Activated CD4-positive, alpha-beta T cell treated with anti-CD3 and anti-CD28 coated beads for 4 hours (primary cell): ENCODE measurements at places on chromosomes 7 and 10.

DNA sequence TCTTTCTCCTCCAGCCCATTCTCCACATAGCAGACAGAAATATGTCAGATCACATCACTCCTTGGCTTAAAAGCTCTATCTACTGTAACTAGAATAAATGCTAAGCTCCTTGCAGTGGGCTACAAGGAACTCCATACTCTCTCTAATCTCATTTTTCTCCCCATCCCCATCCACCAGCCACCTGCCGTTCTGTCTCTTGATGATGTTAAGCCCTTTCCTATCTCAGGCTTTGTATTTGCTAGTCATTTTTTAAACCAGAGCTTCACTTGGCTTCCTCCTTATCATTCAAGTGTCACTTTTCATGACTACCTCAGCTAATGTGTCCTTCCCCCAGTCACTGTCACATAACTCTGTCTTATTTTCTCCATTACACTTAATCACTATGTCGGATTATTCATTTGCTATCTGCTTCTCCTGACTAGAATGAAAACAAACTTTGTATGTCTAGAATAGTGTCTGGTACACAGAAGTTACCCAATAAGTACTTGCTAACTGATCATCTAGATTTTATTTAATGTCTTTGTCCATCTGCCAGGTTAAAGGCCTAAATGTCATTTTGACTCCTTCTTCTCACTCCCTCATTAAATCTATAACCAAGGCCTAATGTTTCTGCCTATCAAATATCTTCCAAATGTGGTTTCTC lies 87.2 kb upstream of the RPA3 start:
- no peak for DNase-seq

DNA sequence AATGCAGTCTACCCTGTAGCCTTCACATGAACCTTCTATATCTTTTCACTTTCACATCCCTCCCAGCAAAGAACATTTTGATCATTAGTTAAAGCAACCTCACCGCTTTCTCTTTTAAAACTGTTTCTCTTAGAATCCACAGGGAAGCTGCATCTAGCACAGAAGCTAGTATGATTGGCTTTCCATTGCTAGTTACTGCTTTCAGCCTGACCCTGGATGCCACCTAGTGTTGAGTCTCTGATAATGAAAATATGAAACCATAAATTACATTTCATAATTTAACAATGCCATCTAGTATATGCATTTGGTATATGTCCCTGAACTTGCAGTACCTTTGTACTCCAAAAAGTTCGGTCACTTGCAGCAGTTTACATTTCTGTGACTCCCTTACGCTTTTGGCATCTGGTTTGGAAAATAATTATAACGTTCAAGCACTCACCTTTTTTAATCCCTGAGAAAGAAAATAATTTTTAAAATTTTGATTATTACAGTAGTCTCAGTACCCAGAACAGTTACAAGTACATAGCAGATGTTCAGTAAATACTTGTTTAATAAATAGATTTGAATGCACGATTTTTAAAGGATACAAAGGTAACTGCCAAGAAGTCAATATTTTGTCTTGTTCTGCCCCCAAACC lies 22.7 kb downstream of the CISD1 start:
- DNase-seq: peak; percentile 21

GRCh38 chr10:94260455-94260854 lies 102.3 kb downstream of the NOC3L start:
- DNase-seq: no peak

DNA sequence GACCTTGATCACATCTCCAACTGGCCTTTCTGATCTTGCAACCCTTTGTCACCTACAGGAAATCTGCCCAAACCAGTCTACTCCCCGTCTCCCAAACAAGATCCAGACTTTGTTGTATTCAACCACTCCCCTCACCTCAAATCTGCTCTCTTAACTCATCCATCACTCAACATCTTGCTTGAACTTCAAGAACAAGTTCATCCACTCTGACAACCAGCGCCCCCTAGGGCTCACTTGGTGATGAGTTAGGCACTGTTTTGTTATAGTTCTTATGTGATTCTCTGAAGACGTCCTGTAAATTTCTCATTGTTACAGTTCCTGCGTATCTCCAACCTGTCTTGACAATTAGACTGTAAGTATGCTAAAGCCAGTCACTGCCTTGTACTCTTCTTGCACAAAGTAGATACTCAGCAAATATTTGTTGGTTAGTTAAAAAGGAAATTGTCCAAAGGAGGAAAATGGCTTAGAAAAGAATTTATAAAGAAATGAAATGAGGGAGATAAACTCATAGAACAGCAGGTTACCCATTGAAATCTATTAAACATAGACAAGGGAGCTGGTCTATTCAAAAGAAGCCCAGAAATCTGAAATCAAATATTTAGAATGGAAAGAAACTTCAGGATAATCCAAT lies 5.3 kb downstream of the FRMD4A start:
- peak; percentile 43 for DNase-seq

DNA sequence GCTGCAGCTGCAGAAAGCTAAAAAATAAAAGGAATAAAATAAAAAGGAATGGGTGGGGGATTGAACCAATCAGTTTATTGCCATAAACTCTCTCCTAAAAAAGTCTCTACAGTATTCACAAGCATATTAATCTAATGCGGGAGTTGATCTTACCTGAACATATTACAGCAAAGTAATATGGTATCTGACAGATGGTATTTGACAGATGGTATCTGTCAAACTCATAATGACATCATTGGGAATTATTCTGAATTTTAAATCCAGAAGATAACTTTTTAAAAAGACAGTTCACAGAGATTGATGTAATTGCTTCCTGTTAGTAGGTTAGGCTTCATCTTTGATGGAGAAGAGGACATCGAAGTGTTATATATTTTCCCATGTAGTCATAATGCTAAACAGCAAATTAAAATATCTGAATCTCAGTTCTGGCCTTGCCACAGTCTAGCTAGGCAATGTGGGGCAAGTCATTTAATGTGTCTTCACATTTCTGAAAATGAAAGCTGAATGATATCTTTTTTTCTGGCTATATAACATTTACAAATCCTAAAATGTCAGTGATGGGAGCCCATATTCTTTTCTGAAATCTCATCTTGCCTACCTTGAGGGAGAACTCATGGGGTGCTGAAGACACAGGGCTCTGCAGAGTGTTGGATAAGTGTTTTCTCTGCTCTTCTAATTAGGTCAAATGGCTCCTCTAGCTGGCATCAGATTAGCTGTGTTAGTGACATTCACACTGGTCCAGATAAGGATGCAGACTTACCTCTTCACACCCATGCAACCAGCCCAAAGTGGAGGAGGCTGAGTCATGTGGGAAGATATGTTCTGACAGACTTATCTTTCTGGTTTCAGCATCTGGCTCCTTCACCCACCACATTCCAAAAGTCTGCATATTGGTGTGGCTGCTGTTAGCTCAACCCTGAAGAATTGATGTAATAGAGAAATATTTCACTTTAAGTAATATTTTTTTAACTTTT lies 2.1 kb upstream of the LIPM start:
- no peak for DNase-seq

GRCh38 chr10:128009372-128010126 lies 102.6 kb downstream of the PTPRE start:
- DNase-seq: no peak

DNA sequence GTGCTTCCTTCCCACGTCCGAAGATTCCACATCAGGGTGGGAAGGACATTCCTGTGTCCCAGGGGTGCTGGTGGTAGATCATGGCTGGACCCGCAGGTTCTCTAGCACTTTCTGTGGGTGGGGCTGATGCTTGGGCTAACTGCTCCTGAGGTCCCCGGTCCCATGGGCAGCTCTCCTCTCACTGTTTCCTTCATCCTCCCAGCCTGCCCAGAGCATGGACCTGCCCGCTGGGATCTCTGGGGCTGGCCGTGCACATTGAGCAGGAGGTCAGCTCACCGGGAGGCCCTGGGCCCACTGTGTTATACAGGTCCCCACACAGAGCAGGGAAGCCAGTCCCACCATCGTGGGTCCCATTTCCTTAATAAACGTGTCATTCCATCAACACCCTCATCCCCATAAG lies 502.3 kb downstream of the TCERG1L start:
- no peak for DNase-seq

DNA sequence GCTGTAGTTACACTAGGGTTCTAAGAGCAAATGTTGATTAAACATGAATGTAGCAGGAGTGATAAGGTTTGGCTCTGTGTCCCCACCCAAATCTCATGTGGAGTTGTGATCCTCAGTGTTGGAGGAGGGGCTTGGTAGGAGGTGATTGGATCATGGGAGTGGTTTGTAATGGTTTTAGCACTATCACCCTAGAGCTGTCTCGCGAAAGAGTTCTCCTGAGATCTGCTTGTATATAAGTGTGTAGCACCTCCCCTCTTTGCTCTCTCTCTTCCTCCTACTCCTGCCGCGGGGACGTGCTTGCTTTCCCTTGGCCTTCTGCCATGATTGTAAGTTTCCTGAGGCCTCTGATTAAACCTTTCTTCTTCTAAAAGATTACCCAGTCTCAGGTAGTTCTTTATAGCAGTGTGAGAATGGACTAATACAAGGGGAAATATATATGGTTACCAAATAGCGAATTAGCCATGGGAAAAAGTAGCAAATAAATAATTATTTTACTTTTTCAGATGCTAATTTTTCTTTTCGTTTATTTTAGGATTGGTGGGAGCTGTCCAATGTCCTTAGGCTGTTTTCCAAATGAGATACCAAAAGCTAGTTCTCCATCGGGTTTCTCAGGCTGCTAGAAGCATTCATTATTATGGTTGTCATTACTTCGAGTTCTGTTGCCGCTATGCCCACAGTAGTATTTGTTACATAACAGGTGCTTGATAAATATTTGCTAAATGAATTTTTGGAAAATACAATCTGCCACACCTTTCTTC lies 58.7 kb downstream of the PTEN start:
- no peak for DNase-seq

- no peak for DNase-seq
Measured at GRCh38 chr10:125190946-125191345, 30.6 kb upstream of the CTBP2 start.

DNA sequence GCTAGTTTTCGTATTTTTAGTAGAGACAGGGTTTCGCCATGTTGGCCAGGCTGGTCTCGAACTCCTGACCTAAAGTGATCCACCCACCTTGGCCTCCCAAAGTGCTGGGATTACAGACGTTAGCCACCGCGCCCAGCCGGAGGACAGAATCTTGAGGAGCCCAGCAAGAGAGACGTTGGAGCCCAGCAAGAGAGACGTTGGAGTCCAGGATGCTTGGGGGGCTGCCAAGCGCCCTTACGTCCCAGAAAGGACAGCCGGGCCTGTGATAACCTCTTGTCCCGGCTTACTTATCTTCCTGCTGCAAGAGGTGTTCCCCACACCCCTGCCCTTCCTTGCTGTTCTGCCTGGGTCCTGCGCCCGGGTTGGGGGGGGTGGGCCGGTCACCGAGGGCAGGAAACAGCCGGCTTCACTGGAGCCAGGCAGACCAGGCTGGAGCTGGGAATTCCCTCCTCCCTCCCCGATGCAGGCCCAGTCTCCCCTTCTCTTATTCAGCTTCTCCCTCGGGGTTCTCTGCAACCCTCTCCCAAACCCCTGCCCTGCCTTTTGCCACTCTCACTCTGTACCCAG lies 1.9 kb upstream of the EPHB4 start:
- no peak for DNase-seq

- no peak for DNase-seq
Measured at GRCh38 chr7:34902182-34902581, 135.1 kb downstream of the DPY19L1 start.

DNA sequence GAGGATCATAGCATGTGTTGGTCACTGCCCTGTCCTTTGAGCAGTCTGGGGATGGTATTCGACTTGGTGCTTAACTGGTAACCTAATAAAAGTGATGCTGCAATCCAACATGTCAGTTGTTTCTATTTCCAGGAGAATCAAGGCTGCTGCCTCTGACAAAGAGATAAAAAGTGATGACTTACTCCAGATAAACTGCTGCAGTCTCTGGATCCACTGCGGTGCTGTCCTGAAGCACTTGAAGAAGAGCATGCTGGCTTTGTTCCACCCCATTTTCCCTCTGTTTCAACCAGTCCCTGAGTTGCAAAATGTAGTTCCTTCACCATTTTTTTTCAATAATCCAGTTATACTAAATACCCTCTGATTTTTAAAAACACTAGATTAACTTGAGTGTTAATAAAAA lies 403.5 kb upstream of the ANKRD30A start:
- DNase-seq: no peak

DNA sequence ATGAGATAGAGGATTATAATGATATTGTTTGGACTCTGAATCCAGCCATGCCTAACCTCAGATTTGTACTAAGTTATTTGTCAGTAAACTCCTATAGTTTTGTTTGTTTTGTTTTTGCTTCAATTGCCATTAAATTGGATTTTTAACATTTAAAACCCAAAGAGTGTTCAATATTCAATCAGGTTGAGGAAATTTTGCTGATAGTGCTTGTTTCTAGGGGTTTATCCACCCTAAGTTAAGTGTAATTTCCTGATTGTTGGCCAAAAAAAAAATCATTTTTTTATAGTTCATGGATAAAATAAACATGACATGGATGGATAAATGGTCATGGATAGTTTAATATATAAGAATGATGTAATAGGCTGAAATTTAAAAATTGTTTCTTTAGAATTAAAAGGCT lies 11.4 kb upstream of the BET1 start:
- no peak for DNase-seq

DNA sequence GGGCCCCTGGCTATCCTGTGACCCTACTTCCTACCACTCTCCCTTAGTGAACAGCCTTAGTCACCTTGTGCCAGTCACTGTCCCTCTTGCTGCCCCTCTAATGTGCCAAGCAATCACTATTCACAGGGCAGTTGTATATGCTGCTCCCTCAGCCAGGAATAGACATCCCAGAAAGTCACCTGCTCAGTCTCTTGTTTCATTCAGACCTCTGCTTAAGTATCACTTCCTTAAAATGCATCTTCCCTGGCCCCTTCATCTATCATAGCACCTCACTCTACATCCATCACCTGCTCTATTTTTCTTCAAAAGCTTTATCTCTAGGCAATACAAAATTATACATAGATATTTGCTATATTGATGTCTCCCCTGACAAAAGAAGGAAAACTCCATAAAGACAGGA lies 328.4 kb upstream of the NFE2L3 start:
- DNase-seq: no peak

- DNase-seq: no peak
Measured at GRCh38 chr7:101554584-101555268, 74.4 kb downstream of the MYL10 start.

- no peak for DNase-seq
Measured at GRCh38 chr10:63703740-63704345, 182.6 kb downstream of the REEP3 start.

DNA sequence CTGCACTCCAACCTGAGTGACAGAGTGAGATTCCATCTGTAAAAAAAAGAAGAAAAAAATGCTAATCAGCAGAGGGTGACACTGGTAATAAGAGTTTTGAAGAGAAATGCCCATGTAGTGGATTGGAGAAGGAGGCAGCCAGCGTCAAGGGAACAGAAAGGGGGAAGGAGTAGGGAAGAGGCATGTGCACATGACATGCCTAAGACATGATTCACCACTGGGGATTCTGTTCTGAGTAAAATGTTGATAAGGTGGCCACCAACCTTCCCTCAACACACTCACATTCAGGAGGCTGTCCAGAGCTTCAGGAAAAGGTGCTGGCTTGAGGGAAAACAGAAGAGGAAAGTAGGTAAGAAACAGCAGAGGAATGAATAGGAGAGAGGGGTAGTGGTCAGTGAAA lies 39.9 kb downstream of the AKR1D1 start:
- DNase-seq: no peak
